Sigmoid colon (tissue), 7 donors: ENCODE measurements at places on chromosomes 11 and 22. TPM values are rescaled to one million over a fixed set of nuclear protein-coding genes. Genes with fewer than 3 reads are reported as not detected.

GRCh38 chr11:38990841-38991240, 2392.8 kb upstream of the RAG2 start:
- H3K27me3 ChIP-seq: no peaks in the 10 kb centered on the region
- no peak for DNase-seq
- no peaks in the 10 kb centered on the region for H3K36me3 ChIP-seq
- H3K4me1 ChIP-seq: peaks cover 9% of the 10 kb centered on the region

DNA sequence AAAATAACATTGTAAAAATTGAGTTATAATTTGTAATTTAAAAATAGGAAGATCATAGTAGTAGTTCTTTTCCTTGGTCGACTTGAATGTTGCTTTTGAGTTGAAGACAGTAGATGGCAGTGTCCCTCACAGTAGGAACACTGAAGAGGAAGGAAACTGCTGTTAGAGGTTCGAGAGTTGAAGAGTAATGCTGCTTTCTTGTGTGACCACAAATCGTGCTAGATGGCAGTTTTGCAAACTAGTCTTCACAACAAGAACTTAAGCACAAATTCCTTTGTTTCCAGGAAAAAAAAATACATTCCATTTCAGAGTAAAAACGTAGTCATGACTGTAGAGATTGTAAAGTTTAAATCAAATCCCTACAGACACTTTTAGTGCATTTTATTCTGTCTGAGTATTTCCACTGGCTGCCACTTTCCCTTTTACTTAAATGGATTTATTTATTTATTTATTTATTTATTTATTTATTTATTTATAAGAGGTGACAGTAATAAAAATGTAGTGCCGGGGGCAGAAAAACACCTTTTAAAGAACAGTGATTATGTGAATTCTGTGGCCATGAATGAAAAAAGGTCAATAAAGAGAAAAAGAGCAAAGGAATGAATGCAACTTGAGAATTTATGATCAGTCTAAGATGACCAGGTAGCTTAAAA, 54.6 kb downstream of the SPECC1L start:
- DNase-seq: no peak
- no peak overlapping the region for H3K27ac ChIP-seq
- H3K27me3 ChIP-seq: no peaks in the 10 kb centered on the region
- no peak overlapping the region for H3K4me3 ChIP-seq
- no peaks in the 10 kb centered on the region for H3K4me1 ChIP-seq

DNA sequence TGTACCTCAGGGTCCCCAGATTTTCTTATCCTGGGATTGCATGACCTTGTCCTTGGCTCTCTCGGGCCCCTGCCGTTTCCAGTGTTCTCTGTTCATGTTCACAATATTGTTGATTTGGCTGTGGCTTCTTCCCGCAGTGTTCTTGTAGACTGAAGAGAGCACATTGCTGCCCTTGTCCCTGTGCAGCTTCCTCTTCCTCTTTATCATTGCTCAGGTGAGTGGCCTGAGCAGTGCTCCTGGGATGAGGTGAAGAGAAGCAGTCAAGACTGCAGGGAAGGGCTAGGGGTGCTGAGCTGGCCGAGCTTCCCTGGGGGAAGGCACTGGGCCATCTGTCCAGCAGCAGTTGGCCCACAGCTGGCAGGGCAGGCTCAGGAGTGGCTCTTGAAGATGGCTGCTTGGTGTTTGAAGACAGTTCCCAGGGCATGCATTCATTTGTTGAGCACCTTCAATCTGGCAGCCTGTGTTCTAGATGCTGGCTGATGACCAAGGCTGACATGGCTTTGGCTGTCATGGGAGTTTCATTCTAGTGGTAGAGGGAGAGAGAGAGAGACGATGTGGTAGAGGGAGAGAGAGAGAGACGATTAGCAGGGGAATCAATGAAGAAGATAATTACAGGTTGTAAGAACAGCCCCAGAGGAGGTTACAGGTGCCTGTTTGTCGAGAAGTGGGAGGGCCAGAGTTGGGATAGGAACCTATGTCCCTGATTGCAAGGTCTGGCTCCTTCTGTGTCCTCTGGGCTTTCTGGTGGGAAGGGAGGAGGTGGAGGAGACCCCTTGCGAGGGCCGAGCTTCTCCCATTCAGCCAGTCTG, 17.4 kb downstream of the BMAL1 start:
- H3K36me3 ChIP-seq: no peaks in the 10 kb centered on the region
- no peak for DNase-seq
- no peaks in the 10 kb centered on the region for H3K4me1 ChIP-seq
- H3K27me3 ChIP-seq: no peaks in the 10 kb centered on the region

The TMEM191C gene
- 0.83 TPM for total RNA-seq

GRCh38 chr11:102197670-102198139, 87.5 kb downstream of the YAP1 start:
- H3K36me3 ChIP-seq: no peaks in the 10 kb centered on the region
- no peak overlapping the region for H3K4me3 ChIP-seq
- H3K4me1 ChIP-seq: peaks cover 15% of the 10 kb centered on the region
- H3K27ac ChIP-seq: no peak overlapping the region
- no peaks in the 10 kb centered on the region for H3K27me3 ChIP-seq

- H3K4me3 ChIP-seq: no peak overlapping the region
- H3K27me3 ChIP-seq: no peaks in the 10 kb centered on the region
- H3K27ac ChIP-seq: no peak overlapping the region
These were observed 82.9 kb downstream of the MAML2 start for GRCh38 chr11:96260067-96260511.

The OR56A1 gene
- total RNA-seq: not detected
